8988T (cell line): ENCODE measurements at places on chromosomes 7 and 10.

- DNase-seq, result no peak
These were observed 143.2 kb downstream of the JAZF1 start for GRCh38 chr7:28037220-28038010.

DNA sequence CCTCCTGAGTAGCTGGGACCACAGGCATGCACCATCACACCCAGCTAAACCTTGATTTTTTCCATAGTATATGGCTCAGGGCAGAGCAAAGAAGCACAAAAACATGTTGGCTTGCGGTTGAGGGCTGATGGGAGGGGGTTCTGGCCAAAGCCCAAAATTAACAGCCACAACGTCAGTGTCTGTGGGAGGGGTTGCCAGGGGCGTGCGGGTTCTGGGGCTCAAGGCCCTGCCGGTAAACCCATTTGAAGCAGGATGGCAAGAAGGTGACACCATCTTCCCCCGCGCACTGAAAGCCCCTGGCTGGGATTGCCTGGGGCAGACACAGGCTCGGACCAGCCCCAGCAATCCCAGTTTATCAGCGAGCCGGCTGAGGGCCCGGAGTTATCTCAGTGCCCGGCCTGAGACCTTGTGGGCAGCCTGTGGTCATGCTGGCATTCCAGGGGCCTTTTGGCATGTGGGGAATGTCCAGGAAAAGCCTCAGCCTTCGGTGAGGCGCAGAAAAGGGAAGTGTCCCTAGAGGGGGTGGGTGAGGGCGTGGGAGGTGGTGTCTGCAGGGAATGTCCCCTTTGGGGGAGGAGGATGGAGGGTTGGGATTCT, 167.7 kb upstream of the TNRC18 start:
- DNase-seq, result no peak

DNA sequence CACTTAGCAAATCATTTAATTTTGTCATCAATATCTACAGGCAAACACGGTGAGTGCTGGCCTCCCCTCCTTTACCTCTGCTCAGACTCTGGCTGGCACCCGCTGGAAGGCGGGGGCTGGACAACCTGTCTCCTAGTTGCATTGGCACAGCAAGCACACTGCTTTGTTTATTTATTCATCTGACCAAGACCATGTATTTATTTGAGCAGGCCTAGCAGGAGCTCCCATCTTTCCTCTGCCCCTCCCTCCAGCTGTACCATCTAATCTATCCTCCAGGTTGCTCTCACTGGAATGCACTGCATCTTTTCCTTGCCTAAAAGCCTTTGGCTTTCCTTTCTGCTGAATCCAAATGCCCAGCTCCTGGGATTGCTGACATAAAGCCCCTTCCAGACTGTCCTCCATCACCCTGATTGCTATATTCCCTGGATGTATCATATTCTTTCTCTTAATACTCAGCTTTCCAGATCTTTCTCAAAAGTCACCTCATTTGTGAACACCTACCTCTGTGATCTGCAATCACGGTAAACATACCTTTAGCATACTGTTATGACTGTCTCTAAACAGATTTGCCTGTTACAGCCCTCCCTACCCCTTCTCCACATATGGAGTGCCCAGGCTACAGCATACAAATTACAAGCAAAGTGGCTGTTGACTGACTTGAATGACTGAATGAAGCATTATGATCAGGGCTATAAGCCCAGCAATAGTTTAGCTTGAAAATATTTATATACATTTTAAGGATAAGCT, 9.6 kb downstream of the ELMO1 start:
- DNase-seq, result no peak

DNA sequence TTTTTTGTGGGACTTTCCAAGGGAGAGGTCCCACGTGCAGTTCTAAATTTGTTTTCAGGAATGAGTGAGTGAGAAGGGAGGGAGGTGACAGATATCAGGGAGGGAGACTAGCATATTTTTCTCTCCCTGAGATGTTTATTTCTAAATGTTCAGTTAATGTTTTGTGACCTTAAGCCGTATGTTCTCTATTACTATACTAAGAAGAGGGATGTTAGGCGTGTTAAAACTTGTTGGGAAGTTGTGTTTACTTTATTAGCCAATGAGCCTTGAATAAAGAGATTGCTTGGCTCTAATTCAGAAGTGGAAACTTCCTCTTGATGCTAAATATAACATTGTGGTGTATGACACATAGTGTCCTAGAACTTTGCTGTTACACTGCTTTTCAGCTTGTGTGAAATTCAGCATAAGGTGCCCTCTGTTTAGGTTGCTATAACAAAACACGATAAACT, 37.3 kb downstream of the DNAH11 start:
- no peak for DNase-seq

- DNase-seq, result no peak
These were observed 425.1 kb upstream of the NPVF start for GRCh38 chr7:25653384-25653783.

DNA sequence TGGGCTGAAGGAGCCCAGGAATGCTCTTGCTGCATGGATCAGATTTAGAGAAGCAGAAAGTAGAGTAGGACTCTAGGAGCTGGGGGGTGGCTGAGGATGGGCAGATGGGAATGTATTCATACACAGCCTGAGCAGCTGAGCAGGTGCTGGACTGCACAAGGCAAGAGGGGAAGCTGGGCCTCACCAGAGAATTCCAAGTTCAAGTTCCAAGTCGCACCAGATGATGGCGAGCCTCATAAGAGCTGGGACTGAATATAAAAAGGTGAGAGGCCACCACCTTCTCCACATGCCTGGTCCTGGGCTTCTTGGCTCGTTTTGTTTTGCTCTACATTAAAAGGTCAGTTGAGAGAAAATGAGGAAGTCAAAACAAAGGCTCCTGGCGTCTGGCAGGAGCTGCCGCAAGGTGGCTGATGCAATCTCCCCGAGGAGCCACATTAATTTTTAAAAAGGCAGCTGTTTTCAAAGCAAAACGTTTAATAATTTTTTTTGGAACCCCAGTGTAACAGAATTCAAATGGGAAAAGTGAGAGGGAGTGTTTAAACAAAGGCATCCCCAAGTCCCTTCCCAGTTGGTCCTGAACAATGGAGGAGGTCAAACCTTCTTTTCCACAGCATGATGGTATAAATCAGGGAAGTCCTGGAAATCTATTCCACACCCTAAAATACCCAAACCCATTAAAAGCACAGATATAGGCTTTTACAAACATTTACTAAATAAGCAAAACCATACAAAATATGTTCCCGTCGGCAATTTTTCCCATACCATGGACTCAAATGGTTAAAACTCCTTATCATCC, 9.5 kb downstream of the CYREN start:
- no peak for DNase-seq

DNA sequence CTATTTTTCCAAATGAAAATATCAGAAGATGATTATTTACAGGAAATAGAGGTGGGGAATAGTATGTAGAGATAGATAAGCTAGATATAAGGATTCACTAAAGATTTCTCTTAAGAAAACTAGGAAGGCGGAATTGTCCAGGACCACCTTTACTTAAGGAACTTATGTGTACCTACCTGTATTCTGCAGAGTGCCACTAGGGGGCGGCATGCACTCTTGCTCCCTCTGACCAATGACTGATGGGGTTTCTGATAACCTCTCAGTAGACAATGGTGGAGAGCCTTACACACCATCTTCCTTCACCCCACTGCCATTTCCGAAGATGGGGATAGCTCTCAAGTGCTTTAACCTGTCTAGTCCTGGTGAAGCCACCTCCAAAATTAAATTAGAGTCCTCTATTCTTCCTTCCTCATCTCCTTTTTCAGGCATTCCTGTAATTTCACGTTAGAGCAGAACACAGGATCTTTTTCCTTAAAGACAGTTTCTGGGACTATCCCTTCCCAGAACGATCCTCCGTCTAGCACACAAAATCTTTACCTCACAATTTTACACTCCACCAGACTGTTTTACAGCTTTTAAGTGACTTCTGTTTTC, 453.1 kb downstream of the SORCS1 start:
- DNase-seq, result peak; percentile 26

DNA sequence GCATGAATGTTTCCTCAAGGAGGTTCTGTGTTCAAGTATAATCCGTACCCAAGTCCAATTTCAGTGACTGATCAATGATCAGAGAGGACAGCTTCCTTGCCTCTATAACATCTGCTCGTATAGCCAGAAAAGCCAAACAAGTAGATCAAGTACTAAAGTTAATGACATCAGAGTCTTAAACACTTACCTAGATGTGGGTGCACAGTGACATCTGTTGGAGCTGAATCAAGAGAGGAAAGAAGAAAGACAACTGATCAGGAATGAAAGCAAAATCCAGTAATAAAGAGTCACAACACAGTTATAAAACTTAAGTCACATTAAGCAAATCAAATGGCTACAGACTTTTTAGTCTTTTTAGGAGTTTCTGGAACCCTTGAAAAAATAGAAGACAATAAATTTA, 236.5 kb downstream of the RELN start:
- DNase-seq, result no peak

- DNase-seq, result no peak
These were observed 37.5 kb upstream of the DOCK1 start for GRCh38 chr10:126867567-126868365.

DNA sequence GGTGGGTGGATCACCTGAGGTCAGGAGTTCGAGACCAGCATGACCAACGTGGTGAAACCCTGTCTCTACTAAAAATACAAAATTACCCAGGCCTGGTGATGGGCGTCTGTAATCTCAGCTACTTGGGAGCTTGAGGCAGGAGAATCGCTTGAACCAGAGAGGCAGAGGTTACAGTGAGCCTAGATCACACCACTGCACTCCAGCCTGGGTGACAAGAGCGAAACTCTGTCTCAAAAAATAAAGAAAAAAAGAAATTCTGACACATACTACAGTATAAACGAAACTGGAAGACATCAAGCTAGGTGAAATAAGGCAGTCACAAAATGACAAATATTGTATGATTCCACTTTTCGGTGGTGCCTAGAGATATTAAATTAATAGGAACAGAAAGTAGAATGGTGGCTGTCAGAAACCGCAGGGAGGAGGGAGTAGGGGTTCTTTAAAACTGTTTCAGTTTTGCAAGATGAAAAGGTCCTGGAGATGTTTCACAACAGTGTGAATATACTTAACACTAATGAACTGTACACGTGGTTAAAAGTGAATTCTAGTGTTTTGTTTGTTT, 23.2 kb downstream of the PILRA start:
- DNase-seq, result no peak

DNA sequence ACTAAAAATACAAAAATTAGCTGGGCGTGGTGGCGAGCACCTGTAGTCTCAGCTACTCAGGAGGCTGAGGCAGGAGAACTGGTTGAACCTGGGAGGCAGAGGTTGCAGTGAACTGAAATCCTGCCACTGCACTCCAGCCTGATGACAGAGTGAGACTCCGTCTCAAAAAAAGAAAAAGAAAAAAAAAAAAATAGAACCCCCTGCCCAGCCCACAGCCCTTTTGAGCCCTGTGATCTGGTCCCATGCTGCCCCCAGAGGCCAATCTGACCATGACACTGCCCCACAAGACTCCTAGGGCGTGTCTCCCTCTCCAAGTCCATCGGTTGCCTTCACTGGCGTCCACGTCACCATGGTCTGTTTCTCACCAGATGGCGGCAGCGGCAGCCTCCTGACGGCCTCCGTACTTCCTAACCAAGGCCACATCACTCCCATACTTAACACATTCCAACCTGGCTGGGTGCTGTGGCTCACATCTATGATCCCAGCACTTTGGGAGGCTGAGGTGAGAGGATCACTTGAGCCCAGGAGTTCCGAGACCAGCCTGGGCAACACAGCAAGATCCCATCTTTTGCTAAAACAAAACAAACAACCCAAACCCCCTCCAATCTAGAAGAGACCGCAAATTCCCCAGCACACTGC, 18.0 kb downstream of the STX1A start:
- DNase-seq, result no peak

GRCh38 chr10:88892222-88892967, 12.3 kb downstream of the STAMBPL1 start:
- no peak for DNase-seq

- no peak for DNase-seq
These were observed 8.1 kb downstream of the ASL start for GRCh38 chr7:66083677-66084076.

DNA sequence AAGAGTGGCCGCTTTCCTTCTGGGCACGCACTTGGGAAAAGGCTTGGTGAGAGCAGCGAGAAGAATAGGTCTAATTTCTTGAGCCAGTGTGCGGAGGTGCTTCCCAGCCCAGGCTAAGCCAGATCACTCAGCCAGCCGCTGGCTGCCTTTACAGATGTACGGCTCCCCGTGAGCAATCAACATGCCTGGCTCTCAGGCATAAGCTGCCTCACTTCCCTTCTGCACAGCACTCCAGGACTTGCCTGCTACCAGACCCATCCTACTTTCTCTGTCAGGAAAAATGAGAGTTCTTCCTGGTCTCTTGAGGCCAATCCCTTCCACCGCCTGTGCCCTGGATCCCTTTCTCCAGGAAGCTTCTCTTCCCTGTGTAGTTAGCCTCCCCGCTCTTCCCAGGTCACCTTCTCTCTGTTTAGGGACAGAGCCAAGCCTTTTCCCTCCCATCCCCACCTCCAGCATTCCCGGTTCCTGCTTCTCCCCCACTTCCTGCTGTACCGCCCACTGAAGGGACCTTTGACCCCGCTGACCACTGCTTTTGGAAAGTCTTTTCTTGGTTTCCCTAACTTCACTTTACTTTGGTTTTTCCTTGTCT, 1.1 kb upstream of the ACTR3C start:
- DNase-seq, result no peak

GRCh38 chr7:23275912-23276311, 23.2 kb upstream of the MALSU1 start:
- no peak for DNase-seq

DNA sequence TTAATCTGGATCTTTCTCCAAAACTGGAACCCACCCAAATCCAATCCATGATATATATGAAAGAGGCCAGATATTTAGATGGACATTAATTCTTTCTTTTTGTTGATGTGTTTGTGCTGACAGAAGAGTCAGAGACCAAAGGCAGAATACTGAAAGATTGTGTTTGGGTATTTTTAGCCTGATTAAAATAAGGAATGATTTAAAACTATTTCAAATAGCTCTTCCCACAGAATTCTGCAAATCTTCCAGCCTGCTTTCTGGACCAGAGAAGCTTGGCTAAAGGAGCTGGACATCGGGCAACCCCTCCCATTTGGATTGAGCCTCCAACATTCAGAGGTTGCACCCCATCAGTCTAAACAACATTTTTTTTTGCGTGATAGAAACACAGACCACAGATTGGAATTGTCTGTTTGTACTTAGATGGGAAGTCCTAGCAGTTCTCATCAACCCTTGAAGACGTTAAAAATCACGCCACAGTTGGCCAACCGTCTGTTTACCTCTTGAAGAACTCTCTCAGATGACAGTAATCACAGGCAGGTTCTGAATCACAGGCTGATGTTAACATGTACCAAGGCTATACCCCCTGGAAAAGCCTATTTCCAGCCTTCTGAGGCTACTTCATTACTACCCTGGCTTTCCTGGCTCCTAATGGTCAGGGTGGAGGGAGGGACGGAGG, 155.2 kb upstream of the NRP1 start:
- no peak for DNase-seq

GRCh38 chr7:148721390-148721789, 22.7 kb downstream of the CUL1 start:
- no peak for DNase-seq

DNA sequence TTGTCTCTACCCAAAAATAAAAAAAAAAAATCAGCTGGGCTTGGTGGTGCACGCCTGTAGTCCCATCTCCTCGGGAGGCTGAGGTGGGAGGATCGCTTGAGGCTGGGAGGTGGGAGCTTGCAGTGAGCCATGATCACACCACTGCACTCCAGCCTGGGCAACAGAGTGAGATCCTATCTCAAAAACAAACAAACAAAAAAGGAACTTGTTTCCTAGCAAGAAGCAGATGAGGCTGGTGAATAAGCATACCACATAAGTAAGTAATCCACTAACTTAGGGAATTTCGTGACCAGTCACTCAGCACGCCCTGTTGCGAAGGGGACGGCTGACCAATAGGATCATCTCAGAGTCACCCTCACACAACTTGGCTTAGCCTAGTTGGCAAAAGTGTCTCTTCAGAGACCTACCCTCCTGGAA, 64.6 kb downstream of the CUX1 start:
- DNase-seq, result no peak
